ENCODE measurements at places on chromosomes 2 and 18.
A peak's percentile ranks its signal among the peaks of the same experiment; 100 is the strongest.

DNA sequence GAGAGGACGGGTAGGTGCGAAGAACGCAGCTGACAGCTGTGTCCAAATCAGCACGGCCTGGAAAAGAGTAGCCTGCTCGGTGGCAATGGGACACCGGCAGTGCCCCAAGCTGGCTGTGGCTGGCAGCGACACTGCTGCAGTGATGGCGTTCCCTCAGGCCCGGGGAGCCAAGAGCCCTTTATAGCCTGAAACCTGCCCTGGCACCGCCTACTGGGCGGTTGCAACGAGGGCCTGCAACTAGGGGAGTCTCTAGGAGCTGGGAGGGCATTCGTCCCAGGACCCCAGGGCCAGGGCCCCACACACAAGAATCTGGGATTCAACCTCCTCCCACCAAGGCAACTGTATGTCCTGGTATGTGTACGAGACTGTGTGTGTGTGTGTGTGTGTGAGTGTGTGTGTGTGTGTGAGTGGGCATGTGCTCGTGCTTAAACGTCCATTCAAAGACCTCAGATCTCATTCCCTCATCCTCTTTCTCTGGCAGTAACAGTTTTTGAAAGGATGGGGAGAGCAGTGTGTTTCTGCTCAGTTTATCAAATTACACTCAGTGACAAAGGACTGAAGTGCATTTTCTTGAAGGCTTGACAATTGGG lies 6.8 kb upstream of the CYP26B1 start:
- no peak for DNase-seq

- no peak for DNase-seq
Measured at GRCh38 chr18:48519431-48520100, 19.3 kb upstream of the CTIF start.

GRCh38 chr2:192124571-192124970 lies 70.2 kb downstream of the TMEFF2 start:
- no peak for DNase-seq

DNA sequence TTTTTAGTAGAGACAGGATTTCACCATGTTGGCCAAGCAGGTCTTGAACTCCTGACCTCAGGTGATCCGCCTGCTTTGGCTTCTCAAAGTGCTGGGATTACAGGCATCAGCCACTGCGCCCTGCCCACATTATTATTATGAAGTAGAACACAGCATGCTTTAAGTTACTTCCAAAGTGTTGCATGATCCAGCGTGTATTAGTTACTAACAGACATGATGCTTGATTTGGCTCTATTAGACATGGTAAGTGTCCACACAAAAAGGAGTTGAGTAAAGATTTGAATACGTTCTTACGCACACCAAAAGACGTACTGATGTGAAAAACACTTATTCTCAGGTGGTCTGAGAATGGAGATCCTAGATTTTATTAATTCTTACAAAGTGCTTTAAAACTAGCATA lies 50.0 kb downstream of the SLC38A11 start:
- DNase-seq = no peak

DNA sequence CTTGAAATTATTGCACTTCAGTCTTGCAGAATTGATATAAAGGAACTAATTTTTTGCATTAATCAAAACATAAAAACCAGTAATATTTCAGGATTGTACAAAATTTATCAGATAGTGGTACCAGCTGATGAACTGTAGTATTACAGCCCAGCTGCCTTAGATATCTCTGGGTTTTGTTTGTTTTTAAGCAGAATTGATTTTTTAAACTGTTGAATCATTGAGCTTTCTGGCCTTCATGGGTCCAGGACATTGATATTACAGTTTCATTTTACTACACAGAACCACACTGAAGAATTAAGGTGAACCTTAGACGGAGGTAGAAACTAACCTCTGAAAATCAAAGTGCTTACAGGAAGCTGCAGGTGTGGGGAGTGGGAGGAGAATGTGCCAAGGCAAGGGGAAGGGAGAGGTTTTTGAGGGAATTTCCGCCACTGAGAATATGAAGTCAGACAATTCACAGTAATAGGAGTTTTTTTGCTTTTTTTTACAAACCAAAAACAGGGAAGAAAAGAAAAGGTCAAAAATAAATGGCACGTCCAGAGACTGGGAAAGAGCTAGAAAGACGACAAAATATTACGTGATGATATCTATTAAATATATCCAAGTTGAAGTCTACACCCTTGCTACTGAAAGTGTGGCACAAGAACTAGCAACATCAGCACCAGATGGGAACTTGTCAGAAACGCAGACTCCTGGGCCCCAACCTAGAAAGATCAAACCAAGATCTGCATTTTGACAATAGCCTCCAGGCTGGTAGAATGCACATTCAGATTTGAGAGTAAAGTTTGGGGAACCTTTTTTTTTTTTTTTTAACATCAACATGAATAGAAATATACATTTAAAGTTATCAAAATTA lies 40.8 kb upstream of the SPAG16 start:
- no peak for DNase-seq

DNA sequence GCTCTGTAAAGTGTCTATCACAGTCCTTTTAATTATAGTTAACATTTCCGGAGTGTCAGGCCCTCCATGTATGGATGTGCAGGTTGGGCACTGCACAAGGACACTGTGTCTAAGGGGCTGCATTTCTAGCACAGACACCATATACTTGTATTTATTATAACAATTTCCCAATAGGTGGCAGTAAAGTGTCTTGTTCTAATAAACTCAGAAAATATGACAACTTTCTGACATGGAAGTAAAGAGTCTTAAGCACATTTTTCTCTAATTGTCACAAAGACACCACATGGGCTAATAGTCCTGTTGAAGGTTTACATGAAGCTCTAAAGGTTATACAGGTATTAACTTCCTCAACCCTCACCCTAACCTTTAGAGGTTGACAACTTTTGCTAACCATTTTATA lies 156.6 kb downstream of the DYSF start:
- DNase-seq = no peak

DNA sequence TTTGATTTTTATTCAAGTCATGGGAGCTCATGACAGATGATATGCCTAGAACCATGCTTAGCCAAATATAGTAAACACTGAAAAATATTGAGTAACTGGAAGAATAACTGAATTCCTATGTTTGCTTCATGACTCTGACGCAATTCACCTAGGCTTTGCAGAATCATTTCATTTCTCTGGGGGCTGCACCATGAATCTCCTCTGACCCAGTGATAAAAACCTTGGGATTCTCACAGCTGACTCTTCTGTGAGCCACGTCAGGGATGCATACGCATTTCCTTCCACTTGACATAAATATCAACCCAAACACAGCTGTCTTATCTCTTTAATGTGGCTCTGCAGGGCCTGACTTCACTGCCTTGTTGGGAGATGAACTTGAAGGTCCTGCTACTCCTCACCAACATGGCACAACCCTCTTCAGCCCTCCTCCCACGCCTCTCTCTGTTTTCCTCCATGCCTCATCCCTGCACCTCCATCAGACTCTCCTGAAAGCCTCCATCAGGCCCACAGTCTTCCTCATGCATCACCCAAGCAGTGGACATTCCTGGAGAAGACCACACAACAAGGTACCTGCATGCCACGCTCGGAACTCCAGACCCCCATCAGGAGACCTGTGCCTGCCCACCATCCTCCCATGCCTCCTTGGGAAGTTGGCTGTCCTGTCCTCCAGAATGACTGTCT lies 29.8 kb downstream of the COL6A3 start:
- no peak for DNase-seq

DNA sequence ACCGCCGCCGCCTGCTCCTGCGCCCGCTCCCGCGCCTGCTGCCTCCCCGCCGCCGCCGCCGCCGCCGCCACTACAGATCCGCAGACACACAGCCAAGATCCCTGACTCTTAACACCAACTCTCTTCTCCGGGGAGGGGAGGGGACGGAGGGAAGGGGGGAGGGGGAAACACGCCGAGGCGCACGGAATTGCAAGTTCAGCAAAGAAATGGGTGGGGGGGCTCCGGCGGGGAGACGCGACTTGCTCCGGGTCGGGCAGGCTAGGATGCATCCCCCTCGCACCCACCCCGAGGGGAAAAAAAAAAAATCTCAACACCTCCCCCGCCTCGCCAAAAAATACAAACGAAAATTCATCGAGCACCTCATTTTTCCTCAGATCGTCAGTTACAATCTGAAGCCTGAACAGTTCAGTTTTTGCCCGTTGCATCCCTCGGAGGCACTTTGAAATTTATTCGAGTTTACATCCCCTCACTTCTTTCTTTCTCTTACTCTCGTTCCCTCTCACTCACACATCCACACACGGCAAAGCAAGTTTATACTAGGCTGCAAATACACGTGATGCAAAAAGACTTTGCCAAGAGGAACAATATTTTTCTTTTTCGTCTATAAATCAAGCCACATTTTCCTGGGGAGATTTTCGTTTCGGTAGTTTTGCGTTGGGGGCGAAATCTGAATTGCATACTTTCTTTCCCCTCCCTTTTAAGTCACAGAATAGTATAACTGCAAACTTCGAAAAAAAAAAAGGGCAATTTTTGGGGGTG lies at the start of gene TCF4:
TSS of gene TCF4 (minus strand) at position 82 of the 759 bp plus-strand sequence. CDS start 1,076 bp downstream, outside the sequence.
- peak; percentile 11 for DNase-seq

- DNase-seq = no peak
Measured at GRCh38 chr2:217639481-217639880, 363.3 kb downstream of the TNS1 start.

GRCh38 chr2:9163306-9164111 lies 43.1 kb upstream of the ASAP2 start:
- DNase-seq = no peak
